ENCODE measurements at places on chromosomes 1 and 21.

GRCh38 chr1:150650193-150650592 is 20.8 kb upstream of the ENSA start:
- DNase-seq: no peak

DNA sequence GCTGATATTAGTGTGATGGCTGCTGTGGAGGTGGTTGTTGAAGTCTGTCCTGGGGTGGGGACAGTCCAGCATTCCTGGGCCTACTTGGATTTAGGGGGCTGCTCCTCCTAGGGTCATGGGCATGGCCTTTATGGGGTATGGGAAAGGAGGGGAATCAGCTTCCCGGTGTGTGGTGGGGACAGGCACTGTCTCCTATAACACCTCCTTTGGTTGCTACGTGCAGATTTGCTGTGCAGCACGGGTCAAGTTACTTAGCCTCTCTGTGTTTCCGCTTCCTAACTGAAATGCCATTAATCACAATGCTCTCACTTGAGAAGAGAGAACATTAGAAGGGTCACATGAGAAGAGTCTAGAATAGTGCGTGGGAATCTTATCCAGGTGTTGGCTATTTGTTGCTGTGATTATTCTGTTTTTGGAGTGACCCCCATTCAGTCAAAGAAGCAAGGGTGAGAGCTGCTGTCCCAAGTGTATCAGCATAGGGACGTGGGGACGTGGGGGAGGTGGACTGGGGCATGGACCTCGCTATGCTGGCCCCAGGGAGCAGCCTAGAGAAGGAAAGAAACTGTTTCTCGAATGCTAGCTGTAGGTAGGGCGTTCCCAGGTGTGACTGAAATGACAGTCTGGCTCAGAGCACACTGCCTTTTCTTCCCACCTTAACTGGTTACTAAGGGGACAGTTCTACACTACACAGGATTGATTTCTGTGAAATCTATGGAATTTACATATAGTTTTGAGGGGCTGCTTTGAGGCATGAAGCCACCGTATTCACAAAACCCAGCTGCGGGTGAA is 19.9 kb downstream of the SOX13 start:
- no peak for DNase-seq

GRCh38 chr1:16094453-16095158 is 21.2 kb upstream of the FAM131C start:
- no peak for DNase-seq

GRCh38 chr1:243827206-243827605 is 22.8 kb downstream of the AKT3 start:
- no peak for DNase-seq

DNA sequence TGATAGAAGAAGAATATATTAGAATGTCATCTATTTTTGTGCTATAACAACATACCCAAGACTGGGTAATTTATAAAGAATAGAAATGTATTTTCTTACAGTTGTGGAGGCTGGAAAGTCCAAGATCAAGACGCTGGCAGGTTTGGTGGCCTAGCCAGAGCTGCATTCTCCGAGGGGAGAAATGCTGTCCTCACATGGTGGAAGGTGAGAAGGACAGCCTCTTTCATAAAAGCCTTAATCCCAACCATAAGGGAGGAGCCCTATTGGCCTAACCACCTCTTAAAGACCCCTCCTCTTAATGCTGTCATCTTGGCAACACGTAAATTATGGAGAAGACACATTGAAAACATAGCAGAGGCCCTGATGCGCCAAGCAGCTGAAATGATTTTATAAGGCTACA is 60.1 kb upstream of the KAZN start:
- DNase-seq: no peak

GRCh38 chr1:172742599-172743500 is 83.9 kb downstream of the FASLG start:
- no peak for DNase-seq

GRCh38 chr1:167137332-167137781 is 43.5 kb downstream of the STYXL2 start:
- no peak for DNase-seq

DNA sequence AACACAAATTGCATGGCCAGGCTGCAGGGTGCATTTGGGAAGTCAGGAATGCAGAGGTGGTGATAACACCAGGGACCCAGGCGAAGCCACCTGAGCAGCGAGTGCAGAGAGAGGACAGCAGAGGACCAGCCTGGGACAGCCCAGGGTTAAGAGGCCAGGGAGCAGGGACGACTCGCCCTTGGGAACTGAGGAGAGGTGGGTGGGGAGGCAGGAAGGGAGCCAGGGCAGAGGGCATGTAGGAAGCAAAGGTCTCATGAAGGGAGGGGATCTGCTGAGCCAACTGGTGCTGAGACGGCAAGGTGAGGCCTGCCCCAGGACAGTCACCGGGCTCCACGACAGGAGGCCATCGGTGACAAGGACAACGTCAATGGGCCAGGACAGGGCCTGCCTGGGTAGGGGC is 16.4 kb downstream of the KIF17 start:
- no peak for DNase-seq

DNA sequence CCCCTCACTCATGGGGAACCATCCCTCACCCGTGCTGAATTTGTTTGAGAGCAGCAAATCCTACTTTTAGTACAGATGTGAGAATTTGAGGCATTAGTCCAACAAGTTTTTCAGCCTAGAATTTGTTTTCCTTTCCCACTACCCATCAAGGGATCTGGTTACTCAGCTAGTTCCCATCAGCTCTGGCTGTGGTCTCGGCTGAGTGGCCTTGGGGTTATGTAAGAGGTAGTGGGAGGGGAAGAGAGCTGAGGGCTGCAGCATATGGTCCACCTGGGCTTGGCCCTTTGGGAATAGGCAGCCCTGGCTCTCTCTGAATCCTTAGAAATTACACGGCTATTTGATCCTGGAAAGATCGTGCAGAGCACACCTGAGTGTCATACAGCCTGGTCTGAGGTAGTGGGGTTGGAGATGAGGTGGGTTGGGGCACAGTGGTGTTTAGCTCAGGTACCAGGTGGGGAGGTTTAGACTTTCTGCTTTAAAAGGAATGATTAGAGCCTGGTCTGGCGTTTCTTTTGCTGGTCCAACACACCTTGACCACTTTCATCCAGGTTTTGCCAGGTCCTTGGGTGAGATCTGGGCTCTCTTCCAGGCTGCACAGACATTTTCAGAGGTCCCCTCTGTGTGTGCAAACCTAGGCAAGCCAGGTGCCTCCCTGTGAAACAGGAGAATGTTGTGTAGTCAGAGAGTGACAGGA is 4.2 kb downstream of the GSTM4 start:
- DNase-seq: peak; percentile 25

- no peak for DNase-seq
These were observed 63.0 kb downstream of the PIGK start for GRCh38 chr1:77156214-77156613.

DNA sequence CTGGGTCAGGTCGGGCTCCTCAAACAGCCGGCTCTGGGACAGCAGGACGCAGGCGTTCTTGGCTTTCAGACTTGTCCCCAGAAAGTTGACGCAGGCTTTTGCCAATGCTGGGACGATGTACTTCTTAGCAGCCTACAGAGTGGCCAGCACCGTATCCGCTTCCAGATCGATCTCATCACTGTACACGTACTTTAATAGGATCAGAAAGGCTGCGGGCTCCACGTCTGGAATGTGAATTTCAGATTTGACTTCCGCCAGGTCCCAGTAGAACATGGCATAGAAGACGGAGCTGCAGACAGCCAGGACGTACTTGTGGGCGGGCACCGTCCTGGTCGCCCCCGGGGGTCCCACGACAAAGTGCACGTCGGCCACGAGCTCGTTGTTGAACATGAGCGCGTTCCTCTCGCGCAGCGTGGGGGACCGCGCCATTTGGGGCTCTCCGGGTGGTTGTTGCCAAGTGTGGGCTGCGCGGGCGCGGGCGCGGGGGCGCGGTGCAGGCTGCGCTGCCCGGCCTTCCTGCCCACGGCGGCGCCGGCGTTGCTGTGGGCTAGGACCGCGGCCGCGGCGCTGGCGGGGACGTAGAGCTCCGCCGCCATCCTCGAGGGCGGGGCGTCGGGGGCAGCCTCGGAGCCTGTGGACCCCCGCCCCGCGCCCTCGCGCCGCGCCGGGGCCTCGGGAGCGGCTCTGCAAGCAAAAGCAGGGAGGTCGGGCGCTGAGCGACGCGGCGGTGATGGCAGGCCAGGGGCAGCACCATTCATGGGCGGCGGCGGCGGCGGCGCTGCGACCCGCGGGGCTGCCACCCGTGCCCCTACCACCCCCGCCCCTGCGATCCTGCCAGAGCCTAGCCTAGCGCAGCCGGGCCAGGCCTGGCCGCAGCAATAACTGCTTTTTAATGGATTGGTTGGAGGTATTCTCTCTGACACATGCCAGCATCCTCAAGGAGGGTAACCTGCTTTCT is 10.6 kb downstream of the CNR2 start:
- DNase-seq: no peak

- DNase-seq: no peak
These were observed 78.9 kb upstream of the JAK1 start for GRCh38 chr1:65045022-65045817.

DNA sequence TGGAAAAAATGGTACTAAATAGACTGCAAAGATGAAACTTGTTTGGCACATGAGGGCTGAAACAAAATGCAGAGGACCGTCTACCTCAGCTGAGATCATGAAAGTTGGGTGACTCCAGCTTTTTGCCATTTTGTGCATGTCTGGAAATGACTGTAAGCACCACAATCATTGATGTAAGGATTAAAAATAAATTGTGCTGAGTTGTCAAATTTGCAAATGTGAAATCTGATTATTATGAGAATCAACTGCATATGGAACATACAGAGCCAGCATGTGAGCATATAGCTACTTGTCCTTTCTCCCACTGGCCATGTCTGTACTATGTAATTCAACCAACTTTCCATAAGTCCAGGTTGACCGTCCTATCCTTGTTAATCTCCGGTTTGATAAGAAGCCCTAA is 736.9 kb upstream of the PRMT6 start:
- no peak for DNase-seq

- DNase-seq: peak; percentile 93
These were observed 126.9 kb downstream of the CLIC6 start for GRCh38 chr21:34795548-34796180.

- DNase-seq: no peak
These were observed 6.3 kb downstream of the PTGFRN start for GRCh38 chr1:116916002-116916401.
